ENCODE measurements at places on chromosomes 5 and 9. TPM values are rescaled to one million over a fixed set of nuclear protein-coding genes. Genes with fewer than 3 reads are reported as not detected.

Gene KCNN2
- total RNA-seq, result 2.5 TPM

Gene SPATA31A3
- total RNA-seq, result not detected

Gene PCDHA5
- 0.15 TPM for total RNA-seq

Gene KCNIP1
- not detected for total RNA-seq

Gene MSX2
- 23.1 TPM for total RNA-seq

Gene FOXD4
- not detected for total RNA-seq

Gene HSPB3
- total RNA-seq, result 2.0 TPM

Gene PCDHGA8
- total RNA-seq, result 1.6 TPM

Gene AGXT2
- total RNA-seq, result not detected

Gene RABEPK
- total RNA-seq, result 14.6 TPM

Gene TRIO
- total RNA-seq, result 159 TPM

Gene ADAMTSL2
- total RNA-seq, result 0.60 TPM

Gene F2RL1
- total RNA-seq, result 54.9 TPM

Gene IL5
- total RNA-seq, result not detected

Gene GPRIN1
- 0.24 TPM for total RNA-seq

Gene FGF10
- 2.8 TPM for total RNA-seq

Gene TMEFF1
- 0.49 TPM for total RNA-seq

Gene TLR4
- total RNA-seq, result 8.5 TPM

Gene DMRT3
- total RNA-seq, result 0.42 TPM

Gene FOXD4L3
- not detected for total RNA-seq

Gene TMED9
- total RNA-seq, result 76.8 TPM
